ENCODE measurements at places on chromosomes 7 and 10.
A peak's percentile ranks its signal among the peaks of the same experiment; 100 is the strongest.

GRCh38 chr7:157410831-157411556 lies 74.2 kb downstream of the DNAJB6 start:
- no peak for DNase-seq

- DNase-seq: no peak
Observed at GRCh38 chr10:81885491-81885890, 10.5 kb downstream of the NRG3 start.

- DNase-seq: no peak
Observed at GRCh38 chr10:8908013-8908412, 853.5 kb downstream of the GATA3 start.

- no peak for DNase-seq
Observed at GRCh38 chr10:113347508-113347907, 205.3 kb upstream of the HABP2 start.

DNA sequence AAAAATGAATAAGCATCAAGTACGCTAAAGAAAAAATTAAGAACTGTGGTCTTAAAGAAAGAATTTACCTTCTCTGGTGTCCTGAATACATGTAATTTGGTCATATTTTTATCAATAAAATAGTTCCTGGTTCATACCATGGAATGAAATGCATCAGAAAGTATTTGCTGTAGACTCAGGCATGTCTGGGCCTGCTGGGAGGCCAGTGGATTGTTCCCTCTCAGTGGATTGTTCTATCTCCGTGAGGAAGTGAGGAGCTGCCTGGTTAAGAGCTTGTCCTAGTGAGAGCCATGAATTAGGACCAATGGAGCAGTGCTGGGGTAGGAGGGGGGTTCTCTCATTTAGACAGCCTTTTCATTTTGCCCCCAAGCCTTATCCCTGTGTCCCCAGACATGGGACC lies 211.7 kb upstream of the HABP2 start:
- no peak for DNase-seq

GRCh38 chr10:132182591-132182990 lies 4.2 kb upstream of the DPYSL4 start:
- DNase-seq: no peak

- no peak for DNase-seq
Observed at GRCh38 chr10:112967200-112967599, 17.2 kb downstream of the TCF7L2 start.

GRCh38 chr7:31122649-31123058 lies 70.5 kb downstream of the ADCYAP1R1 start:
- peak; percentile 56 for DNase-seq

- DNase-seq: no peak
Observed at GRCh38 chr10:130137090-130137448, 878 bp downstream of the GLRX3 start.

- no peak for DNase-seq
Observed at GRCh38 chr10:84521013-84521412, 192.6 kb downstream of the CCSER2 start.

DNA sequence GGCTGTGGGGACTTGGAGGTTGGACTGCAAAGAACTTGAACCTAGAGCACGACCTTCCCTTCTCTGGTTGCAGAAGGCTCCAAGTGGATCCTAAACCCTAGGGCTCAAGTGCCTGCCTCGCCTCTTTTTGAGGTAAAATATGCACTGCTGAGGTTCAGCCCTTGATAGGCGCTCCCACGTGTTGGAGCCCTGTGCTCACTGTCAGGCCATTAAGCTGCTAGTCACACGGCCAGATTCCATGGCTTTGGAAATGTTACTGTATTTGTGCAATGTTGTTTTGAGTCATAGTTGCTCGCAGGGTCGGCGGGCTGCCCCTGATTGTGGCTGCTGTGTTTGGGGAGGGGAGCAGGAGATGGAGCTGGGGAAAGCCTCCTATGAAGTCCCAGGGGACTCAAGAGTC lies 39.8 kb upstream of the PCBD1 start:
- no peak for DNase-seq

- DNase-seq: no peak
Observed at GRCh38 chr7:92781117-92781720, 55.2 kb downstream of the CDK6 start.

DNA sequence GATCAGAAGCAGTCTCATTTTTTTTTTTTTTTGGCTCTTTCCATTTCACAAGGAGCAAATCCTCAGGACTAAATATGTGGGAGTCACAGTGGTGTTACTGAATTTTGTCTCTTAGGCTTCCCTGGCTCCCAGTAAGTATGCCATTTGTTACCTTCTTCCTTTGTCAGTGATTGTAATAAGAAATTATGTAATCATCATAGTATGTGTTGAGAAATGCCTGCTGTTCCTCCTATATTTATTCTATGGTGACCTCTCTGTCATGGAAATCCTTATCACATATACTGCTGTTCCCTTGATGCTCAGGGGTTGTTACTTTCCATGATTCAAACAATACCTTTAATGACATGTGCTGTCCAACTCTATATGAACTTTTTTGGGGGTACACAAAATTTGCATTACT lies 4.8 kb upstream of the OR9A4 start:
- no peak for DNase-seq

DNA sequence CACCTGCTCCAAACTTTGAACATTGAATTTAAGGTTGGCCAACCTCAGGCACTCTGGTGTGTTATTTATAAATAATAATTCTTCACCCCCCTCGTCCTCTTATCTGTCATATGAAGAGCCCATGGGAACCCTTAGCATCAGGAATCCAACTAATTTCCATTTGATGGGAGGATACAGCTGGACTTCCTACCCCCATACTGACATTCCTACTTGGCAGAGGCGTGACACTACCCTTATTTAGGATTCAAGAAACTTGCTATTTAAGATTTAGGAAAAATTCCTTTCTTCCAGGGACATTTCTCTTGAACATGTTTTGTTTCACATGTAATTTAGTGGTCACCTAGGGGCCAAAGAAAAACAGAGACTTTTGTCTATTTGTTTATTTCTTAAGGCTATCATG lies 171.9 kb upstream of the NRP1 start:
- no peak for DNase-seq

DNA sequence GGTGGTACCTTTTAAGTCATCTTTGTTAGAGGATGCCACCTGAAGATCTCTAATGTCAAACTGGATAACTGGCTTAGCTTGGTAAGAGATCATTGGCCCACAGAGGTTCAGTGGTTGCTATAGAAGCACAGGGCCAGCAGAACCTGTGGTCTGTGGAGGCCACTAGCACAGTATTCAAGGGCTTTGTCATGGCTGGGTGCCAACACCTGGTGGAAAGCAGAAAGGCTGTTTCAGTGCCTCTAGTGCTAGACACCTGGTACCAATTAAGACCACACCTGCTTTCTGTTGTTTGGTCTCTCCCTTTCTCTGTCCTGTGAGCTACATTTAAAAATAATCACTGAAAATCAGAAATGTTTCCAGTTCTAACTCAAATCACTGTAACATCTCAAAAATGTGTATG lies 10.0 kb upstream of the PCGF5 start:
- DNase-seq: no peak

- DNase-seq: no peak
Observed at GRCh38 chr10:124066781-124067714, 26.4 kb downstream of the CHST15 start.

DNA sequence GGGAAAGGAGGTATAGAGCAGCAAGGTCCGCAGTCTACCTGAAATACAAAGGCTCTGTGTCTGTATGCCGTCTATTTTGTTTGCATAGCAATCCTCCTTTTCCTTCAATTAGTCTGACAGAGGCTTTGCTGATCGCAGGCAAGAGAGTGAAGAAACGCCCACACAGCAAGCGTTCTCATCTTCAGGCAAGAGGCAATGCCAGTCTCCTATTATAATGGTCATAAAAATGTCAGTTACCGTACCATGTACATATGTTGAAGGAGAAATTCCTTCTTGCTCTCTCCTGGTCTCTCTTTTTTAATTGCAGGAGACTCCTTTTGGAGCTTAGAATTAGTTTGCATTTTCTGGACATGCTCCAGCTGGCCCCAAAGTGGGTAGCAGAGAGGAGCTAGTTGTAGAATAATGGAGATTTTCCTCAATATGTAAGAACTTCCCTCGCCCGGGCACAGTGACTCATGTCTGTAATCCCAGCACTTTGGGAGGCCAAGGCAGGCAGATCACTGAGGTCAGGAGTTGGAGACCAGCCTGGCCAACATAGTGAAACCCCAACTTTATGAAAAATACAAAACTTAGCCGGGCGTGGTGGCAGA lies 139.5 kb downstream of the PFKFB3 start:
- no peak for DNase-seq

- no peak for DNase-seq
Observed at GRCh38 chr10:110851020-110851612, 20.6 kb upstream of the PDCD4 start.

DNA sequence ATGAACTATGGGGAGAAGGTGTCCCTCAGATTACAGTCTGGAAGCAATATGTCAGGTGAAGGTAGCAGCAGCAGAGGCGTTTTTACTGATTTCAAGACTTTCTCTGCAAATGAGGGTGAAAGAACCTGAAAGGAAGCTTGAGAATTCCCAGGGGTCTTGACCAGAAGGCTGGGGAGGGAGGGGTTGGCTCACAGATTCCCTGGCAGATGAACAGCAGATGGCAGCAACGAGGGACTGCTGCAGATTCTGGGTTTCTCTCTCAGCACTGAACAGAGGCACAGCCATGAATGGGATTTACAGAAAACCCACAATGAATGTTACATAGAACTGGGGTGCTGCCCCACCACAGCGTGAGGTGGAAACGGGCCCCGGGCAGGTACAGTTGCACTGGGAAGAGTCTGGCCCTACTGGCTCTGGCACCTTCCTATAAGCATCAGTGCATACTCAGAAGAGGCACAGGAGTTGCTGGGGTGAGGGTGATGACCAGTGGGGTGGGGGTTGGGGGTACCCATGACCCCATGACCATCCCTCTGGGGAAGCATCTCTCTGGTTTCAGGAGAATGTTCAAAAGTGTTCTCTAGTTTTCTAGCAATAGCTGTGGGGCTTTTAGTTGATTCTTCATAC lies 317.8 kb downstream of the SH2D4B start:
- DNase-seq: peak; percentile 5

GRCh38 chr7:3767917-3768777 lies 467.1 kb downstream of the SDK1 start:
- DNase-seq: no peak
